Left renal cortex interstitium (tissue), 4 donors: ENCODE measurements at places on chromosomes 1 and 21.

GRCh38 chr1:32040711-32041110 is 27.0 kb downstream of the KHDRBS1 start:
- DNase-seq, result no peak

DNA sequence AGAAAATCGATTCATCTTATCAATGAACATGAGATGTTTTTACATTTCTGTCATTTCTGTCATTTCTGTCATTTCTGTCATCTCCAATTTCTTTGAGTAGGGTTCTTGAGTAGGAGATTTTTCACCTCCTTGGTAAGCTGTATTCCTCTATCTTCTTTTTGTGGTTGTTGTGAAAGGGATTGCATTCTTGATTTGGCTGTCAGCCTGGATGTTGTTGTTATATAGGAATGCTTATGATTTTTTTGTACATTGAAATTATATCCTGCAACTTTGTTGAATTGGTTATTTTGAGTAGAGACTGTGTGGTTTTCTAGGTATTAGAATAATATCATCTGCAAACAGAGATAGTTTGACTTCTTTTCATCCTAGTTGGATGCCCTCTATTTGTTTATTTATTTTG is 1233.7 kb downstream of the PLA2G4A start:
- no peak for DNase-seq

- DNase-seq, result no peak
Observed at GRCh38 chr1:218674280-218674773, 329.2 kb downstream of the TGFB2 start.

DNA sequence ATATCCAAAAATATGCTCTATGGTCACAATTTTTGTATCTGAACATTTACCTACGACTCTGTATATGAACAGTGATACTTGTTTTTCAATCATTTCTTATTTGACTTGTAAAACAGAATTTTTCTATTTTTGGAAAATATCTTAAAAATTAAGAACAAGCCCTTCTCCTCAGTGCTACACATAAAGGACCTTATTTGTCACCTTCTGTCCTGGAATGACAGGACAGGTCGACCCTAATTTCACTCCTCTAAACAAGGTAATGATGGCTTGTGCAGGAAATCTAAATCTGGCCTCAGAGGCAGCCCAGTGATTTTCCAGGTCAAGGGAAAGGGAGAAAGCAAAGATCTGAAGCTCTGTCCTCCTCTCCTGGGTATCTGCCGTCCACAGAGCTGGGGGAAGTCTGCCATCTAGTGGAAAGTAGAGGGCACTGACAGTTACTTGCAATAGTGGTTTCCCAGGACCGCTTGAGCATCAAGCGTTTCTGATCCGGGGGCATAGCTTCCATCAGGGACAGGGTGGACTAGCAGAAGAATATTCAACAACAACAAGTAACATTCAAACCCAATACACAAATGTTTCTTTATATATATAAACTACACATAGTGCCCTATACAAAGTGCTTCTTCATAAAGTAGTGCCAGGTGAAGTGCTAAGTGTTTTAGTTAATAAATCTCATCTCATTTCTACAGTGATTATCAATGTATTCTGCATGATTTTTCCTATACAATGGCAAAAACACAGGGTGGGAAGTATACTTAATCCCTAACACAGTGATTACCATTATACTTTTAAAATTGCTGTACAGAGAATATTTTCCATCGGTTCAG is 74.6 kb downstream of the SLC25A24 start:
- peak; percentile 68 for DNase-seq

DNA sequence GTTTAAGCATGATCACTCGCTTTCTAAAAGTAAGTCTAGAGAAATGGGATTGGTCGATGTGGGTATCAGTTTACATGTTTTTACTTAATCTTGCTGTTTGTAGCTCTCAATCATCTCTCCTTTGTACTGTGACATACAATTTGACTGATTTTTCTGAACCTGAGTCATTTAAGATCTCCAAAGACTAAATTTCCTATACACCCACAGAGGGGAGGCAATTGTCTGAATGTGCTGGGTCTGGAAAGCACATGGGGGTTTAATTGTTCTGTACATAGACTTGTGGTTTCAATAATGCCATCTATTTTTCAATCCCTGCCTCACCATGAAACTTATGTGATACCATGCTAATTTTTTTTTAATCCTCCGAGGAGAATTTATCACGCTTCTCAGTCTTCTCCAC is 65.8 kb downstream of the USP25 start:
- no peak for DNase-seq

GRCh38 chr21:31558189-31558961 is 101.1 kb upstream of the SOD1 start:
- no peak for DNase-seq

DNA sequence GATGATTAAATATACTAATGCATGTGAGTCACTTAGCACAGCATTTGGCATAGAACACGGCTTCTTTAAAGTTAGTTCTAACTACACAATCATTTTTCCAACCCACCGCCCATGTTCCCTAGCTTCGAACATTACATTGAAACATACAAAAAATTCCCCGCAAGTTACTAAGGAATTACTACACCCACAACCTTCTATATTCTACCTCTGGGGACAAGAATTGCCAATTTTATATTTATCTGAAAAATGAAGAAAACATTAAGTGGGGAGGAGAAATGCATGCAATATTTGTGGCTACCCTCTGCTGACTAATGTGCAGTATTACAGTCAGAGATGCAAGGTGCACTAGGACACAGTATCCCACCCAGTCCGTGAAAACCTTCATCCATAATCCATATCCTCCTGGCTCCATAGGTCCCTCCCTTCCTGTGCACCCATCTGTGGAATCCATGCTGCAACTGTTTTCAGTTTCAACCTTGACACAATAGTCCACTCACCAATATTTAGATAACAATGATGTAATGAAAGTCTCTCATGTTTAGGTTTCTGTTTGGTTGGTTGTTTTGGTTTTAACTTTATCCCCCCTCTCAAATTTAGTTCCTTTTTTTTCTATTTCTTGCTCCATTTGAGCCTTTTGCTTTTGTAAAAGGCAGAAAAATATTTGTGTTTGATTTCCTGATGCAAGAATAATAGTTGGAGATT is 31.6 kb downstream of the RGS5 start:
- no peak for DNase-seq

DNA sequence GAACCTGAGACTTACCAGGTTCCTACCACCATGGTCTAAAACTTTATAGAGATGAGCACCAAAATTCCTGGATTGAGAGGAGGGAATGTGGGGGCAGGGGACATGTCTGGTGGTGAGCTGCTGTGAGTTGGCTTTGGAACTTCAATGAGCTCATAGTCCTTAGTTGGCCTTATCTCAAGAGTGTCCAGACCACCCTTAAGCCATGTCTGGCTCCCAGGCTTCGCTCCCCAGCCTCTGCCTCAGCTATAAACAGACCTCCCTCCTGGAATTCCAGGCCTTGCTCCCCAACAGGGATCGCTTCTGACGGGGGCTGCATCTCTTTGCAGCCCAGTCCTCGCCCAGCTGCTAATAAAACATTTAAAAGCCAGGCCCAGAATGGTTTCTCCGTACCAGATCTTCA is 19.5 kb downstream of the ATF3 start:
- DNase-seq, result no peak

- no peak for DNase-seq
Observed at GRCh38 chr1:26263212-26263611, 16.7 kb upstream of the SH3BGRL3 start.

DNA sequence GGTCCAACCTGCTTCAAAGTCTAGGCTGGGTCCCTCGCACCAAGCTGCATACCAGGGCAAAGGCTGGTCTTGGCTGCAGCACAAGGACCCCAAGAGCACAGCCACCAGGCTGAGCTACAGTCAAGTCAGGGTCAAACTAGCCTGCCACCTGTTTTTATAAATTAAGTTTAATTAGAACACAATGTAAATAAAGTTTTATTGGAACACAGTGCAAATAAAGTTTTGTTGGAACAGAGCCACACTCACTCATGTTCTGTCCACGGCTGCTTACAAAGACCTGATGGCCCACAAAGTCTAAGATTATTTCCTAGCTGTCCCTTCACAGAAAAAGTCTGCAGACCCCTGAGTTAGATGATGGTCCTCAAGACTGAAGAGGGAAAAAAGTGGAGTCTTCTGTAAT is 66.2 kb downstream of the MRPL37 start:
- no peak for DNase-seq

DNA sequence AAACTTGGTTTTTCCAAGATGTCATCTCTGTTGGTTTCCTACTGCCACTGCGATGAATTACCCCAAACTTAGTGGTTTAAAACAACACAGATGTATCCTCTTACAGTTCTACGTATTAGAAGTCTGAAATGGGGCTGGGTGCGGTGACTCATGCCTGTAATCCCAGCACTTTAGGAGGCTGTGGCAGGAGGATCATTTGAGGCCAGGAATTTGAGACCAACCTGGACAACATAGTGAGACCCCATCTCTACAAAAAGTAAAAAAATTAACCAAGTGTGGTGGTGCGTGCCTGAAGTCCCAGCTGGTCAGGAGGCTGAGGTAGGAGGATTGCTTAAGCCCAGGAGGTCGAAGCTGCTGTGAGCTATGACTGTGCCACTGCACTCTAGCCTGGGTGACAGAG is 57.2 kb upstream of the GRHL3 start:
- no peak for DNase-seq

DNA sequence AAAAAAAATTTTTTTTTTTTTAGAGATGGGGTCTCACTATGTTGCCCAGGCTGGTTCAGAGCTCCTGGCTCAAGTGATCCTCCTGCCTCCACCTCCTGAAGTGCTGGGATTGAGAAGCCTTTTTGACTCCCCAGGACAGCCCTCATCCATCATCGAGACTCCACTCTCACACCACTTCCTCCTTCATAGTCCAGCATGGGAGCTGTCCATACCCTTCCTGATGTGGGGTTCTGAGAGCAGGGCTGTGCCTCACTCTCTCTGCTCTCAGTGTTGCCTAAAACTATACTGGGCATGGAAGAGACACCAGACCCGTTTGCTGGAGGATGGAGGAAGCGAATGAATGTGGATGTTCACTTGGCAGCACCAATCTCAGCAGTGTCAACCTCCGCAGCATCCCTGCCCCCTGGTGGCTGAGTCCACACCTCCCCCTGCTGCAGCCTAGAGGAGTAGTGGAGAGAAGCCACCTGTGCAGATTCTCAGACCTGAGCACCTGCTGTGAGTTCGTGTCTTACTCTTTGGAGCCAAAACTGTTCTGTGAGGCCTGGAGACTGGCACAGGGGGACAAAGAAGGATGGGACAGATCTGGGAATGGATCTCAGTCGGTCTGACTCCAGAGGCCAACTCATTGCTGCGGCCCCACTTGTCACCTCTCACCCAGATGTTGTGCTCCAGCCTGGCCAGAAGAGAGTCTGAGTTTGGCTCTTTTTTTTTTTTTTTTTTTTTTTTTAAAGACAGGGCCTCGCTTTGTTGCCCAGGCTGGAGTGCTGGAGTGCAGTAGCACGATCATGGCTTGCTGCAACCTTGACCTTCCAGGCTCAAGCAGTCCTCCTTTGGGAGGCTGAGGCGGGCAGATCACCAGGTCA is 17.7 kb downstream of the TINAGL1 start:
- no peak for DNase-seq

DNA sequence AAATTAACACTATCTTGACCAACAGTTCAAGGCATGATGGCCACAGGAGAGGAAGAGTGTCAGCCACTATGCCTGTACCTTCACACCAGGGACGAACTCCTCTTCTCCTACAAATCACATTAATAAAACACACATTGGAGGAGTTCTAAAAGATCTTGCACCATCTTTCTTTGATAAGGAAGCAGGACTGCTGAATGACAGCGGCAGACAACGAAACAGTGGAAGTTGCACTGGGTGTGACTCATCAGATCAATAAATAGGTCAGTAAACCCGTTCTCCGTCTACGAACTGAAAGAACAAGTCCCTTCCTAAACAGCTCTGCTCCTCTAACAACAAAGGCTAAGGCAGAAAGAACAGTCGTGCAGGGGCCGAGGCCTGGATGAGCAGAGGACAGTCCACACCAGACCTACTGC is 23.1 kb downstream of the UBE2G2 start:
- no peak for DNase-seq

- no peak for DNase-seq
Observed at GRCh38 chr1:203888807-203889251, 27.4 kb downstream of the SNRPE start.

- no peak for DNase-seq
Observed at GRCh38 chr1:93350322-93350721, 4.6 kb downstream of the DR1 start.

DNA sequence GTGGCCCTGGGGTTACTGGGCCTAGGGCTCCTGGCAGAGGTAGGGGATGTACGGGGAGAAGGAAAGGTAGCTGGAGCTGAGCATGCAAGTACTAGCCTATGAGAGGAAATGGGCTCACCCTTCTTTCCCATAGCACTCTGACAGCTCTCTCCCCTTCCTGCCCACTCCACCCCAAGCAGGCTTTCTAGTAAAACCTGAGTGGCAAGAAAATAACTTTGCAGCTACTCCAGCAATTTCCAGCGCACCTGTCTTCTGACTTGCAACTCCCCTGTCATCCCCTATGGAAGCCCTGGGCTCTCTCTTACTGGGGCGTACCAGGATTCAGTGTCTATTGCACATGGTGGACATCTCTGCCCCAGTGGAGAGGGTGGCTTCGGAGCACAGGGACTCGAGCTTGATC is 6.7 kb upstream of the IVL start:
- no peak for DNase-seq

DNA sequence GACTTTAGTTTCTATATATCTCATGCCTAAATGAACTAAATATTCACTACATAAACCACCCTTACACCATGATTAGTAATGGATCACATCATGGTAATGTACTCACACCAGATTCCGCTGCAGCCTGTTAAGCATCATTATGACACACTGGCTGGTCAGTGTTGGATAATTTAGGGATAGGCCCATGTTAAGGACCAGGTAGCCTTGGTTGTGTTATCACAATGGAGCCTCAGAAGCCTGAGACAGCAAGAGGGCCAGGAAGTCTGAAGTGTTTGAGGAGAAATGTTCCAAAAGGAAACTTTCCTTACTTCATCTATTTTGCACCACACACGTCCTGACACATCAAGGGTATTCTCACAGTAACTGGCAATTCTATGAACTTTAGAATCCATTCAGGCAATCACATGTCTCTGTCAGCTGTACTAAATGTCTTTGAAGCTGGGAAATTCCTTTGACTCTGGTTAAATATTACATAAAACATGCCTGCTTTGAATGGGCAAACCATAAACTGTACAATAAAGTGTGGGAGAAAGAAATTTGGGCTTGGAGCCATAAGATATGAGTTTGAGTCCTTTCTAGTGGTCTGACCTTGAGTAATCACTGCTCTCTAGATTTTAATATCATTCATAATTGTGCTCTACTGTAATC is 105.3 kb upstream of the DPT start:
- DNase-seq, result peak; percentile 32

GRCh38 chr1:23343221-23344110 is 618 bp downstream of the HNRNPR start:
- no peak for DNase-seq

DNA sequence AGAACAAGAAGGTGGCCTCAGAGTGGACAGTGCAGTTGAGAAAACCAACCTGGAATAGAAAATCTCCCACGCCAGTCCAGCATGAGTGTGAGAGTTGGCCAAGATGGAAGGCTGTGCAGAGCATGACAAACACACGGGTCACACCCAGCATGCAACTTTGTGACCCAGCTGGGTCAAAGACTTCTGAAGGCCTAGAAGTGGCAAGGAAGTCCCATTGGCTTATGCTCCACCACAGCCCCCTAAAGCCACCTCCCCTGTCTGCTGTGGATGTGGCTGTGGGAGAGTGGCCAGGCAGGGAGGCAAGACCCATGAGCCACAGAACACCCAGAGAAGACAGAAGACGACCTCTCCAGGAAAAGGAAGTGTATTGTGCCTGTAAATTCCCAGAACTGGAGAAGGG is 13.6 kb downstream of the BATF3 start:
- DNase-seq, result no peak
